ENCODE measurements at places on chromosomes 1 and 21. TPM values are rescaled to one million over a fixed set of nuclear protein-coding genes. Genes with fewer than 3 reads are reported as not detected.

CTH gene
- 1.0 TPM for total RNA-seq

SLC2A1 gene
- 10.4 TPM for total RNA-seq

ROR1 gene
- 0.26 TPM for total RNA-seq

AVPR1B gene
- total RNA-seq: not detected

GDAP2 gene
- total RNA-seq: 10.4 TPM

GJA8 gene
- total RNA-seq: not detected

HMGCS2 gene
- total RNA-seq: not detected

VWA5B1 gene
- not detected for total RNA-seq

TCHH gene
- total RNA-seq: under 0.01 TPM

NBPF4 gene
- total RNA-seq: not detected

PLA2G2F gene
- total RNA-seq: not detected

EMC1 gene
- total RNA-seq: 38.1 TPM

SEMA6C gene
- total RNA-seq: 6.2 TPM

NR1I3 gene
- not detected for total RNA-seq

SLFNL1 gene
- 0.25 TPM for total RNA-seq

SLC25A34 gene
- total RNA-seq: 0.26 TPM

TRNP1 gene
- total RNA-seq: 1.4 TPM

SLC30A2 gene
- total RNA-seq: 0.13 TPM
